ENCODE measurements at places on chromosomes 4 and X. TPM values are rescaled to one million over a fixed set of nuclear protein-coding genes. Genes with fewer than 3 reads are reported as not detected.

SLC34A2 gene
- total RNA-seq: not detected

DNA sequence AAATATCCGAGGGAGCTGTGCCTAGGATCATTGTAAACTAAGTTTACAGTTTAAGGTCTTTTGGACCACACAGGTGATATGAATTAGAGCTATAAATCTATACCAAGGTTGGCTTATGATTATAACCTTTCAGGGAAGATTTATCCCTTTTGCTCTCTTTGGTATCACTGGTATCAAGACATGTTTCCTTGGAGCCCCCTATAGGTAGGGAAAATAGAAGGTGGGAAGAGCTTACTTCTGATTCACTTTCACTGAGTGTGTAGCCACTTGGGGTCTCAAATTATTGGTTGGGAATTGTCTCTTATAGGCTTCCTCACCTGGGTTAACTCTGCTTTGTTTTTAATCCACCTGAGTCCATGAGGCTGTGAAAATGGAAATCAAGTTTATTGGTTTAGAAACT lies 262.1 kb upstream of the NR3C2 start:
- no peak for DNase-seq

DNA sequence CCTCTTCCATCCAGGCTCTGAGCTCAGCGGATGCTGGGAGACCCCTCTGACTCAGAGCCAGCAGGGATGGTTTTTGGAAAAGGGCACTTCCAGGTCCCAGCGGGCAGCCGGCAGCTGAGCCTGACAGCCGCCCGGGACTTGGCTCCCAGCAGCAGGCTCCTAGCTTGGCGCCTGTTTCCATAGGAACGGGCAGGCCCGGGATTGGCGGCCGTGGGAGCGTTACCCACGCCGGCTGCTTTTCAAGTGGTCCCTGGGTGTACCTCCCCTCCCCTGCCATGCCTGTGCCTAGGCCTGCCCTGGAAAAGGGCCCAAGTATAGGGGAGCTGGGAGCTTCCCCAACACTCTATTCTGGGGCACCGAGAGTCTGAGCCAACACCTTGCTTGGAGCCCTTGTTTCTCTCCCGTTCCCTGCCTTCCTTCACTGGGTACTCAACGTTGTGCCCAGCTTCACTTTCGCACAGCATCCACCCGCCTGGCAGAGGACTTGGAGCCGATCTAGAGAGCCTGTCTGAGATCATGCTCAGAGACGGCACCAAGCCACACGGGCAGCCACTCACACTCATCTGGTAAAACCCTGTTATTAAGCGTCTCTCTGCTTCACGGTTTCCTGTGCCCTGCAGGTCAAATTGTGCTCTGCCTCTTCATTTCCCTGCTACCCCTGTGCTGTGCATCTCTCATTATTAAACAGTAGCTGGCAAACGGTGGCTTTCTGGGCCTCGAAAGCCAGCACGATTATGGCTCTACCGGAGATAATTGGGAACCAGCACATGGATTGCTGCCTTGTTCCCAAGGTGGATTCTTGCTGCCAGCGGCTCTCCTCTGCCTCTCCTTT lies 521.5 kb downstream of the BCOR start:
- no peak for DNase-seq

GRCh38 chr4:7829652-7830580 lies 109.7 kb downstream of the AFAP1 start:
- no peak for DNase-seq

DNA sequence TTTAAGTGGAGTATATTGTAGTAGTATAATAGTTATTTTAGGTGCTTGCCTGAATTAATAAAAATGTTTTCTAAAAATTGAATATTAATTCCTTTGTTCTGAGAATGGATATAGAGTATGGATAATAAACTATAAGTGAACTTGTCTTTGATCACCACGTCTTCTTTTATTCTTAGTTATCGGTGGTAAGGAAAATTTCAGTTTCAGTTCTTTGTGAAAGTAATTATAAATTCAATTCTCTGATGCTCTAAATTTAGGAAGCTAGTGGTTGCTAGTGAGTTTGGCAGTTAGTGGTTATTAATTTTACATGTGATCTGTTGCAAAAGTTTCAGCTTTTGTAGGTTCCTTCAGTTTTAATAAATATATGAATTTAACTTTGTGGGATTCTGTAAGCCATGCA lies 30.8 kb downstream of the MRPL1 start:
- no peak for DNase-seq

TRAM1L1 gene
- not detected for total RNA-seq

EGF gene
- not detected for total RNA-seq

NUDT11 gene
- 3.2 TPM for total RNA-seq

IL13RA1 gene
- total RNA-seq: 0.47 TPM

DNA sequence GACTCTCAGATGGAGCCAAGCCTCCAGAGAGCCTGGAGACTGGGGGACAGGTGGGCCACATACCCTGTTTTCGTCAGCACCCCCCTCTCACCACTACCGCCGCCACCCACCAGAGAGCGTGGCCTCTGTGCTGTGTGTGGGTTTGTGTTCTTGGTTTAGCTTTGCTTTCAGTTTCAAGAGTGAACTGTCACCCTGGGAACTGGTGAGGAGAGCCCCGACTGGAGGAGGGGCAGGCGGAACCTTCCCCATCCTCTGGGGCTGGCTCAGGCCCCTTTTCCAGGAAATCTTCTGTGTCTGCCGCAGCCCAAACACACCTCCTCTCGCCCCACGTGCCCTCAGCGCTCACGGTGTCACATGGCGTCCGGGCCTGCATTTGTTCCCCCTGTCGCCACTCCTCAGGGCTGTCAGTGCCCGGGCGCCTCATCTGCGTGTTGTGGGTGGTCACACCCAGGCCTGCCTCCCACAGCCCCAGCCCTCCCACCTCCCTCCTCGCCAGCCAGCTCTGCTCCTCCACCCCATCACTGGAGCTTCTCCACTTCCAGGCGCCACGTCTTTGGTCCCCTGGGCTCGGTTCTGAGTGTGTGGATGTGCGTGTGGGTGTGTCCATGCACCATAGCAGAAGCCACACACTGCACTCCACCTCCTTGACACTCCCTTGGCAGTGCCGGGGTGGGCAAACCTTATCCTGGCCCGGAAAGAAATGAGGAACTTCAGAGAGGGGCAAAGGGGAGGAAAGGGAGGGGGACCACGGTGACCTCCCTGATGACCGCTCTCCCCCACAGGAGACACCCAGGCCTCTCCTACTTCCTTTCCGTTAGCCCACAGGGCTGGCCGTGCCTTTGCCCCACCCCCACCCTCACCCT lies 27.8 kb downstream of the ELF4 start:
- DNase-seq: peak; percentile 81

GRCh38 chrX:12488771-12489170 lies 302.4 kb upstream of the PRPS2 start:
- no peak for DNase-seq

GRCh38 chrX:40444798-40445496 lies 135.8 kb upstream of the ATP6AP2 start:
- no peak for DNase-seq

GRCh38 chrX:21875013-21875412 lies 19.2 kb downstream of the YY2 start:
- no peak for DNase-seq

Measured in activated naive CD8-positive, alpha-beta T cell treated with anti-CD3 and anti-CD28 coated beads for 36 hours (primary cell).